ENCODE measurements at places on chromosomes 3 and 15.
A peak's percentile ranks its signal among the peaks of the same experiment; 100 is the strongest.

- DNase-seq: no peak
These were observed 81.9 kb upstream of the PLXND1 start for GRCh38 chr3:129688271-129688895.

DNA sequence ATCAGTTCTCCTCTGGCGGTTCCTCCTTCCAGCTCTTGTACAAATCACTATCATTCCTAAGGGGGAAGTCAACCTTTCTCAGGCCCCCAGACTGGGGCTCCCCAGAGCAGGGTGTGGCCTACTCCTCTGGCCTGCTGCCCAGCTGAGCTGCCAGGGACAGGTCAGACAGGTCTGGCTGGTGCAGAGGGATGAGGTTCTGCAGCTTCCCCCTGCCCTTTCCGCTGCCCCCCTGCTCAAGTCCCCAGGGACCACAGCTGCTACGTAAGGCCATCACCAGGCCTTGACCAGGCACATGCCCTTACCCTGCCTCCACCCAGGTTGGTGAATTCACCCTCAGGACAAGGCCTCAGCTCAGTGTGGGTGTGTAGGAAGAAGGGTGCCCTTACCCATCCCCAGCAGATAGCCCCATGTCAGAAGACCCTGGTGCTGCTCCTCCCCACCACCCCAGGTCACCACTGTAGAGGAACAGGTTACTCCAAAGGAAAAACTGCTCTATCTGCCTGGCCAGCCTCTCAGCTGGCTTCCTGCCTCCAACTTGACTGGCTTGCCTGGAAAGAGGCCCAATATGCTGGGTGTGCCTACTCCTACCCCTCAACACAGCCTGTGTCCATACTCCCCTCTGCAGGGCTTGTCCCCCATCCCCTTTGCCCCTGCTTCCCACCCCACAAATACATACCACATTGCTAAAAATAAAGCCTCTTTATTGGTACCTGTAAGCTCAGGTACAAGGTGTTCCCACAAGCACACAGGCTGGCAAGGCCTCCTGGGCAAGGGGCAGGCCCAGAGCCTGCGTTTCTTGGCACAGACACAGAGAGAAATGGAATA is 12.0 kb downstream of the CSRNP1 start:
- no peak for DNase-seq

DNA sequence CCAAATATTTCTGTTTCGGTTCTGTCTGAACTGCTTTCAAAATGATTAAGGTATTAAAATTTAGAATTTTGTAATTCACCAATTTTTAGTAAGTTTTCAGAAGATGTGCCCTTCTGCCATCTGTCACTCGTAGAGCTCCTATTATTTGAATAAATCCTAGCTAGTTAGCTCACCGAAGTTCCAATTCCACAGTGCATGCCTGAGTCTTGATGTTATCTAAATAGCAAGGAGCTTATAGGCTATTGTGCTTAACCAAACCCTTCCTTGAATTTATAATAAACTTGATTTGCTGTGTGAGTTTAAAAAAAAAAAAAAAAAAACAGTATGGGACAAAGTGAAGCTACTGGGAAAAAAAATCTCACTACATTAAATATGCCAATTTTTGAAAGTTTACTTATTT is 18.7 kb downstream of the ATP13A3 start:
- DNase-seq: no peak

DNA sequence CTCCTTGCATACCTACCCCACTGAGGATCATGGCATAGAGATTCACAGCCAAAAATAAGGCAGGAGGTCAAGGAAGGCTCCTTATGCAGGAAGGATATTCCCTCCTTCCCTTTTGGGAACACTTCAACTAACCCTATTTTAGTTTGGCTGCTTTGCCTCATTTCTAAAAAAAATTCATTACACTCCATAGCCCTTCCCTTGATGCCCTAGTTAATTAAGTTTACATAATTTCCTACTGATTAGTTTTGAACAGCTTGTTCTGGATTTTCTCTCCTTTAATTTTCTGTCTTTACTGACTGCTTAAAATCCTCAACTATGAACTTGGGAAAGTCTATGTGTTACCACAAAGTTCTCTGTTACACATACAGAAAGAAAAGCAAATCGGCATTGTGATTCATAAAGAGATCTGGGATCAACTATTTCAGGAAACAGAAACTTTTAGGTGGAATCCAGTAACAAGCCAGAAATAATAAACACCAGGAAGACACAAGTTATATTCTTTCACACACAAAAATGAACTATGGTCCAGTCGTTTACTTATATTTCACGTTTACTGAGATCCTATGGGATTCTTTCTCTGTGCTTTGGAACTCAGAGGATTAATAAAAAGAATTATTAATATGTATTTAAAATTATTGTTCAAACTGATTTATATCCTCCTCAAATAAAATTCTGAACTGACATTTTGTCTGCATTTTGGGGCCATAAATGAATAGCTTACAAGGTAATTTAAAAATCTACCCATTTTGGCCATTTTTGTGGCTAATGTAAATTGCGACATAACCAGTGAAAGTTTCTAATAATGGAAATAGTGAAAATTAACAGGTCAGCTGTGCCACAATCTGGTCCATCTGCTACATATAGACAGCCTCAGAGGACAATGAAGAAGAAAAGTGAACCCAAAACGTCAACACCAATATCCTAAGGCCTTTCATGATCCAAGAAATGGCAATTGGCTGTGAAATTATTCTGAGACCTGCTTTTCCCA is 113.8 kb downstream of the FRMD5 start:
- no peak for DNase-seq

DNA sequence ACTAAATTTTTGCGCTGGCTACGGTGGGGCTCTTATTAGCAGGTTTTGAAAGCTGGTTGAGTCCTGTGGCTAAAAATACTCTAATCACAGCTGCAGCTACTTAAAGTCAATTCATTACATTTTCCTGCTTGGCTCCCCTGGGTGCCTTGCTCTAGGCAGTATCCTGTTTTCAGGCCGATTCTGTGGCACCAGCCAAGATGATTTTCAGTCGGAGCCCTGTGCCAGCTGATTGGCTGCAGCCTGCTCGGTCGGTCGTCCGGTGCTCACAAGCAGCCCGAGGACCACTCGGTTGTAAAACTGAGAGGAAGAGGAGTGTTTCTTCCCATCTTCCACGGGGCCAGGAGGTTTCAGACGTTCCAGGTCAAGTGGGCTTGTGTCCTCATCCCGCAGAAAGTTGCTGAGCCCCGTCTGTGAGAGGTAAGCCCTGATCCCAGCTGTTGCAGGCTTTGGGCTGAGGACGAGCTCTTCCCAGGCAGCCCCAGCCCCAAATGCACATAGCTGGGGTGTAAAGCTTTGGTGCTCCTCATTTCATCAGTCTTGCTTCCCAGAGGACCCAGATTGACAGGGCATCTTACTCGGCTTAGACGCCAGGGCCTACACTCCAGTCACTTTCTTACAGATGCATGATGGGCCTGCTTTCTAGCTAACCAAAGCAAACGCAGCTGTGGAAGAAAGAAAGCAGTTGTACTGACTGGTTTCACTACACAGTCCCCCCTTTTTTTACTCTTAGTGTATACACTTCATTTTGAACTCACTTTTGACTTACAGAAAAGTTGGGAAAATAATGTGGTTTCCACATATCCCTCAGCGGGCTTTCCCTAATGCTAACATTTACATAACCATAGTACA is 15.9 kb downstream of the LYSMD4 start:
- DNase-seq: no peak

- DNase-seq: no peak
These were observed 6.9 kb downstream of the TNIK start for GRCh38 chr3:171453180-171453886.

GRCh38 chr3:187507266-187507665 is 139.1 kb downstream of the RTP4 start:
- DNase-seq: no peak

- no peak for DNase-seq
These were observed 478.0 kb upstream of the ARRDC4 start for GRCh38 chr15:97482521-97482920.

DNA sequence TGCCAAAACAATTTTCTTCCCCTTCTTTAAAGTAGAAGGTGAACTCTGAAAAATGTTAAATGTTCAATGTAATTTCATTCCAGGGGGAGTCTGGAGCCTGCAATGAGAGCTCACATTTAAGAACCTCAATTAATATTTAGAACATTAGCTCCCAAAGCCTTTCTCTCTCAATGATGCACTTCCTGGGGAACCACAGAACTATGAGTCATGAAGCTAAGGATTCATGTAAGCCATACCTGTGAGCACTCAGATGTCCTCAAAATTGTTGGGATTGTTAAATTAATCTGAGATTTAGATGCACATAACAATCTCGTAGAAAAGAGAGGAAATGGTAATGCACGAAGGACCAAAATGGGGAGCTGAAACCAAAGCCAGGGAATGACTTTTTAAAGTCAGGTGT is 244.2 kb upstream of the LRIG1 start:
- DNase-seq: no peak

DNA sequence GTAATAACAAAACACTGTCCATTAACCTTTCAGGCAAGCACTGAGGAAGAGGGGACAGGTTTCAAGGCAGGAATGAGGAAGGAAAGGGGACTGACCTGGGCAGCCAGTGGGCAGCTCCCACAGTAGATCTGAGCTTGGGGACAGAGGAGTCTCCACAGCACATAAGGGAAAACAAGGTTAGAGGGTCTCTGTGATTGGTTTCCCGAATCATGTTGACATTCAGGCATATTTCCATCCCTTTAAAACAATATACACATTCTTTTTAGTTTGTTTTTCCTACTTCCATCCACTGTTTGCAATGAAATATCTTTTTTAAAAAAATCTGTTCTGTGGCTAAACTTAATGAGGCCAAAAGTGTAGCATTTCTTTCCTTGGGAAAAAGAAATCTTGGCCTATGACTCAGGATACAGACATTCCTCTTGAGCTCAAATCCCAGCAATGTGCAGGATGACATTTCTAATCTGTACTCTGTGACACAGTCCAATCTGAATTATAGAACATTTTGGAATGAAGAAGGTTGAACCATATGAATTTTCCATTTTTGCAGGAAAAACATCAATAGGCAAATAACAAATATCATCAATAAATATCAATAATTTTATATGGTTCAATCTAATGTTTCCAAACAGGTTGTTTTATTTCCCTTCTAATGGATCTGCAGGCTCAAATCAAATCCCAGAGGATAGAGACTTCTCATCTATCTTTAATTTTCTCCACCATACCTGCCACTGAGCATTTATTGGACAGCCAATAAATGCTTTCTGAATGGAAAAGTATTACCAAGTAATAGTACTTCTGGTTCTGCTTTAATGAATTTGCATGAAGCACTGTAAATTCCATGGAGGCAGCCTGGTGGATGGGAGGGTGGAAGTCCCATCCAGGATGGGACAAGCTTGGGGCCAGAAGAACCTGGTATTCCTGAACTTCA is 54.1 kb downstream of the ITGB5 start:
- no peak for DNase-seq

DNA sequence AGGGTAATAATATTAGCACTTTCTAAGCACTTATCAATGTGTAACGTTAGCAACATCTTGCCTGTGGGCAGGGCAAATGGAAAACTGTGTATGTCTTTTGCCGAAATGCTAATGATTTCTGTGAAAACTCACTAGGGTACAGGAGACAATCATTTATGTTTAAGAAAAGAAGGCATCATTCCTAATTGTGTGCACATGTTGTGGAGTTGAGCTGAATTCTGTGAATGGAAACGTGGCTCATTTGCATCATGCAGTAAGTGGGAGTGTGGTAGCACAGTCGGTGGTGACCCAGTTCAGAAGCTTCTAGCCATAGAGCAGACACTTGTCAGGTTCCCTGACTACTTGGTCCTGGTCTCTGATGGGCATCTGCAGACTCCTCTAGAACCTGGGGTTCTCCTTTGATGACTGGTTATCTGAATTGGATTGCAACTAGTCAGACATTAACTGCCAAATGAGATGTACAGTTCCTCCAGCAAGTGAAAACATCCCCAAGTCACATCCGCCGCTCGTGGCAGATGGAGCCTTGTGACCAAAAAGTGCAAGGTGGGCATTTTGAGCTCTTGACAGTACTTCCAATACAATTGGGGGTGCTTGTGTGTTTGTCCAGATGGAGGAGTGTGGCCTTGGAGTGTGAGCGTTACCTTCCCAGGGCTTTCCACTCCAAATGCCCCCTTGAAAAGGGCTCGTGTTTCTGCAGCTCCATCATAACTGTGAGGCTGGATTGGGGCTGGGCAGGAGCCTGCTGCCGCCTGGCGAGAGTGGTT is 21.5 kb downstream of the MRPS25 start:
- DNase-seq: no peak

DNA sequence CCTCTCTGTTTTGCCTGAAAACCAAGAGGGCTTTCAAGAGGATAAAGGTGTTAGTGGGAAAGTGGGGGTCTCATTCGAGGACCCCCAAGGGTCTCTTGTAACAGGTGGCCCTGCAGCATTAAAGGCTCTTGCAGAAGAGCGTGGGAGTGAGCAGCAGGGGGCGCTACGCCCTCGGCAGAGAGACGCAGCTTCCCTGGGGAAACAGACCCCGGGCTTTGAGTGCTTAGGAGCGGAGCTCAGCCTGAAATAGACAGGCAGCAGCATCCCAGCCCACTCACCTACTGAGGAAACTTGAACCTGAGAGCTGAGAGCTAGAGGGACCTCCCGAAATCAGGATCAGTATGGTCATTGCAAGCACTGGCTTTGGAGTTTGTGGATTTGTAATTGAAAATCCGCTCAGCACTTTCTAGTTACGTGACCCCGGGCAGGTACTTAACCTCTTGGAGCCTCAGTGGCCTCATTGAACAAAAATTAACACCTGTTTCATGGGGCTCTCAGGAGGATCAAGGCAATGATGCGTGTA is 25.7 kb downstream of the RPLP1 start:
- peak; percentile 40 for DNase-seq
